ENCODE measurements at places on chromosomes 3 and 15. TPM values are rescaled to one million over a fixed set of nuclear protein-coding genes. Genes with fewer than 3 reads are reported as not detected.
A peak's percentile ranks its signal among the peaks of the same experiment; 100 is the strongest.

DNA sequence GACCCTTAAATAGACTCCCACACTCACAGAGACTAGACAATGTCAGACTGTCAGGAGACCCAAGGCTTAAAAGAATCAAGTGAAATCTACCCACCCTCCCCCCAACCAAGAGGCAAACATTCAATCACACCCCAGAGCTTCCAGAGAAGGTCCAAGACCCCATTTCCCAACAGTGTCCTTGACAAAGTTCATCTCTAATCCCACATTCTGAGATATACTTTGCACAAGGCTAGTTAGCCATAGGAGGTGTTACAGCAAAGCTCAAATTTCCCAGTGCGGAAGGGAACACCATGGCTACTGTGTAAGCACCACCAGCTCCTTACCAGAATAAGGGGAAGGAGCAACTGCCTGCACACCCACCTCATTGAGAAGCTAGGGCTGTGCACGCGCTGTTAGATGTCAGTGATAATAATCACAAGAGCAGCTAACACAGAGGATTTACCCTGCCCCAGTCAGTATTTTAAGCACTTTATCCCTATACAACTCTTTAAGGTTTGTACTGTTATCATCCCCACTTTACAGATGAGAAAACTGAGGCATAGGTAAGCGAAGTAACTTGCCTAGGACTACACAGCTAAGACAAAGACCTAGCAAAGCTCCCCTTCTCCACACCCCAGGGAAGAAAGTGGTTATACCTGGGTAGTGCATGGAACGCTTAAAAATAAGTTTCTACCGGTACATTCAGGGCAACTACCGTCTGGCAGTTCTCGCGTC, 17.3 kb downstream of the SPATA12 start:
- DNase-seq: no peak

GRCh38 chr3:113754494-113755159, 7.8 kb downstream of the ATP6V1A start:
- DNase-seq: no peak

DNA sequence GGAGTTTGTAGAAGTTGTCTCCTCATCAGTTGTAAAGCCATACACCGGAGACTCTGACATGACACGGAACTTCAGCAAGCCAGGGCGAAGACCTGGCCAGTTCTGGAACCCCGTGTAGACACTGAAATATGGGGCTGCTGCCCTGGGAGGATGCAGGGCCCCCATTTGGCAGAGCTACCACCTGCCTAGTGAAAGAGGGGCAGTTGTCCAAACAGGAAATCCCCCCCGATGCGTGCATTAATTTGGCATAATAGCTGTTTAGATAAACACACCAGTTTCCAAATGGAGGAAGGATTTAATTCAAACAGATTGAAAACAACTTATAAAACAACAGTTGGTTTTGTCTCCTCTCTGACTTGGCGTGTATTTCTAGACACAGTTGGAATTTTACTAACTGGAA, 357.2 kb downstream of the GABRG3 start:
- no peak for DNase-seq

- no peak for DNase-seq
Observed at GRCh38 chr15:70354346-70354905, 256.7 kb upstream of the TLE3 start.

DNA sequence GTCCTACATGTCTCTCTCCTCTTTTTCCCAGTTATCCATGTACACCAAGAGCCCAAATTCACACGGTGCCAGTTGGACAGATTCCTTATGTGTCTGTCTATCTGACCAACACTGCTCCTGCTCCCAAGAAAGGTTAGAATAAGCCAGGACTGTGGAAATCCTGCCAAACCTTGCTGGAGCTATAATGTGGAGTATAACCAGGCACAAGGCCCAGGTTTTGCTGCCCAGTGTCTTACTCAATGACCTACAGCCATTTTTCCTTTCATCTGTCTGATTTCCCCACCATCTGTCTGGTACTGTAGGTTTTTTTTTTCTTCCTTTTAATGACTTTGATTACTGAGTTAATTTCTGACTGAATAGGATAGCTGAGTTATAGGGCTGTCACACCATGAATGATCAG, 26.5 kb upstream of the MINDY4B start:
- DNase-seq: no peak

- DNase-seq: no peak
Observed at GRCh38 chr3:49534581-49535441, 19.5 kb upstream of the BSN start.

DNA sequence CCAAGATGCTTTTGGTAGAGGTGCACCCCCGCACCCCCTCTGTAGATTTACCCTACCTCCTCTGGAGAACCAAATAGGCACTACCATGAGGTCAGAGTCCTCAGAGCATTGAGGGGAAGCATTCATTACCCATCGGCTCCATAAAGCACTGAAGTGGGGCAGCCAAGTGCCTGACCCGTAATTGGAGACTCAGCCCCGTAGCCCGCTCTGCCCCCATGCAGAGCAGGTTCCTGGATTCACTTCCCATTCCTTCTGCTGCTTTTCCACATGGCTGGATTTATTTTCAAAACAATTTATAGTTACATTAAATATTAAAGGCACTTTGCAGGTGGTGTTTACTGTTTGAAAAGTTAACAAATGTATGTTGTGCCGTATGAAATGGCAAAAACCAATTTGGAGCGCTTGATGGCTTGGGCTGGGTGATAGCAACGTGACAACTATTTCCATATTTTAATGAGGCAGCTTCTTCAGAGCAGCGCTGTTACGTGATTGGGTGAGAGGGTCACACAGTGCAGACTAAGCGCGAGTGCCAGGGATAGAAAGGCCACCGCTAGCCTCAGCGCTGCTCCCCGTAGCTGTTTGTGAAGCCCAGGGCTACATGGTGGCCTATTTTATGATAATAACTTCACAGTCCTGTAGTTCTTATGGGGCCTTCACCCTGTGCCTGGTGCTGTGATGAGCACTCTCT, 373.8 kb upstream of the PROK2 start:
- DNase-seq: no peak

GRCh38 chr3:100205171-100205570, 55.6 kb upstream of the TBC1D23 start:
- DNase-seq: no peak

- no peak for DNase-seq
Observed at GRCh38 chr3:171620825-171621434, 160.7 kb upstream of the TNIK start.

GRCh38 chr3:177929310-177929709, 606.9 kb upstream of the KCNMB2 start:
- DNase-seq: no peak

GRCh38 chr3:123153125-123154019, 48.4 kb upstream of the SEC22A start:
- no peak for DNase-seq

GRCh38 chr3:108918866-108919265, 34.8 kb downstream of the GUCA1C start:
- DNase-seq: no peak

- no peak for DNase-seq
Observed at GRCh38 chr3:69197922-69198530, 75.6 kb upstream of the LMOD3 start.

GRCh38 chr3:129056451-129057173, 4.0 kb upstream of the GP9 start:
- peak; percentile 16 for DNase-seq

- DNase-seq: no peak
Observed at GRCh38 chr3:108605491-108605890, 16.0 kb downstream of the DZIP3 start.

GRCh38 chr15:48458876-48459275, 127.6 kb downstream of the DUT start:
- no peak for DNase-seq

- no peak for DNase-seq
Observed at GRCh38 chr15:58357529-58358476, 74.0 kb upstream of the LIPC start.

DNA sequence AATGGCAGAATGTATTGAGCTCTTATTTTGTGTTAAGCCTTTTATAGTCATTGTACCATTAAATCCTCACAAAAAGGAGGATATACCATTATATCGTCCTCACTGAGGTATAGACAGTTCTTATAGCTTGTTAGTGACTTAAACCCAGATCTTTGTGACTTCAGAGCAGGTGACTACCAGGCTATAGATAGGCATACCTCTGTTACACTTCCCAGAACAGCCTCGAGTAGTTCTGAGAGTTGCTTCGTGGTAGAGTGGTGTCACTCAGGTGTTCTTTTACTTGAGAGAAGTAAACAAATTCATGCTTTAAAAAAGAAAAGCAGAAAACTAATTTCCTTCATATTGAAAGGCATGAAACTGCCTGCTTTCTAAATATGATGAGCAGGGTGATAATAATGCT, 59.9 kb downstream of the SEC22A start:
- DNase-seq: no peak

GRCh38 chr3:168260859-168261258, 165.1 kb upstream of the GOLIM4 start:
- DNase-seq: no peak

GRCh38 chr15:79602731-79603130, 170.6 kb downstream of the MINAR1 start:
- DNase-seq: no peak

DNA sequence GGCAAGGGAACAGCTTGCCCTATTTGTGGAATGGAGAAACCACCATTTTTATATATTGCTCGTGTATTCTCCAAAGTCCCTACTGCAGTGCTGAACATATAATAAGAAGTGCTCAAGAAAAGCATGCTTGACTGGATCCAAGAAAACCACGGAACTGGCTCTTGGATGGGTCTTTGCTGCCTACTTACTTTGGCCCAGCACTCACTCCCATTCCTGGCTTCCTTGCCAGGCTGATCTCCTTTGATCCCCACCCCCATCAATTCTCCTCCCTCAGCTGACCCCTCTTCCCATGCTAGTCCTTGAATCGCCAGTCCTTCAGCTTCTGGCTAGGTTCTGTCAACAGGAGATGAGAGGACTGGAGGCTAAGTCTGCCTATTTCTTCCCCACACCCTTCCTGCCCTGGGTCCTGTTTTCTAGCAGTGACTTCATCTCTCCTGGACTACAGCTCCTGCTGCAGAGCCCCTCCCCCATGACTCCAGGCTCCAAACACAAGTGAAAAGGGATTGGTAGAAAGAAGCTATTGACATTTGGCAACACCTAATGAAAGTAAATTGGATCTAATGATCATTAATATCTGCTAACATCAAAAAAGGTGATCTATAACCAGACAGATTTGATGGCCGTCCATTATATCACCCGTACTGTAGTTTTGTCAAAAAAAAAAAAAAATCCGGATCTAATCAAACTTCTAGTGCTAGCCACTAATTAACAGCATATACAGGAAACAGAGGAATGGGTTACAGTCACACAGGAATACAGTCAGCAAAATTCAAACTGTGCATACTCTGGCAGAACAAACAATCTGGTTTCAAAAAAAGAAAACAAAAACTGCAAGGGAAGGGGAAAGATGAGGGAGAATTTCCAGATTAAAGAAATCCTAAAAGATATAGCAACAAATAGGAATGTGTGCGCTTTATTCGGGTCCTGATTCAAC, 7.8 kb downstream of the FAM240A start:
- DNase-seq: no peak

DNA sequence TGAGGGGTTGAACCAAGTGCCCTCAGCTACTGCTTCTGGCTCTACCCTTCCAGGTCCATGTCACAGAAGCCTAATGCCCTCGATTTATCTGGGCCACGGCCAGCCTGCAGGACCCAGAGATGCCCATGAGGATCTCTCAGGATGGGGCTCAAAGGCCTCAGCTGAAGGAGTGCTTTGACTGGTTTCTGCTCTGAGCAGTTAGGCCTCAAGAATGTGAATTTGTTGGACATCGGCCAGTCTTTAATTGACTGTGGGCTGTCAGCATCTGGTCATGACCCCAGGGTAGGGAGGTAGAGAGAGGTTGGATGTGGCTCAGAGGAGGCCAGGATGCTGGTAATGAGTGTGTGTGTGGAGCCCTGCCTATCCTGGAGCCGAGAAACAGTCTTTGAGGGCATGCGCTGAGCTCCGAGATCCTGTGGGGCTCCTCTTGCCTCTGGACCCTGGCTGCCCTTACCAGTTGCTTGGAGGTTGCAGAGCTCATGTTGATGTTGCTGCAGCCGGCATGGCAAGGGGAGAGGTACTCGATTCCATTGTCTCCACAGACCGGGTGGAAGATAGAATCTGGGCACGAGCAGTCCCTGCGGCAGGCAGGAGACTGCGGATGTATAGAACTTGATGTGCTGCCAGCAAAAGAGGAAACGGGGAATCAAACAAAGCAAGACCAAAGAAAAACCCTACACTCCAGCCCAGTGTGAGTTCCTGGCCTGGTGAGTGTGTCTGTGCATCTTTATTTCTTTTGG, 49.1 kb upstream of the RAB6B start:
- DNase-seq: no peak

- no peak for DNase-seq
Observed at GRCh38 chr3:134282659-134283047, 32.0 kb upstream of the RYK start.

DNA sequence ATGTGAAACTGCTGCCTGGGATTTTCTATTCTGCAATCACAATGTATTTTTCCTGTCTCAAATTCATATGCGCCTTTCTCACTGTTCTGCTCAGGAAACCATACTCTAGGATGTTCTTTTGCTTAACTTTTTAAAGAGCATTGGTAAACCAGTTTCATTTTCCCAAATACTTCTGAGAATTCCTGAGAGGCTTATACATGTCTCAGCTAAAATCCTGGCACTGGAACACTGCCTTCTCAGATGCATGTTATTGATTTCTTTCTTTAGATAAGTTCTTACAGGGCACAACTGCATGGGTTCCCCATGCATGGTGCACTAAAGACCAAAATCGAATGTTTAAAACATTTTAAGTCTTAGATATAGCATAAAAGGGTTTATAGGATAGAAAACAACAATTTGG, 178.3 kb upstream of the PLSCR5 start:
- no peak for DNase-seq

DNA sequence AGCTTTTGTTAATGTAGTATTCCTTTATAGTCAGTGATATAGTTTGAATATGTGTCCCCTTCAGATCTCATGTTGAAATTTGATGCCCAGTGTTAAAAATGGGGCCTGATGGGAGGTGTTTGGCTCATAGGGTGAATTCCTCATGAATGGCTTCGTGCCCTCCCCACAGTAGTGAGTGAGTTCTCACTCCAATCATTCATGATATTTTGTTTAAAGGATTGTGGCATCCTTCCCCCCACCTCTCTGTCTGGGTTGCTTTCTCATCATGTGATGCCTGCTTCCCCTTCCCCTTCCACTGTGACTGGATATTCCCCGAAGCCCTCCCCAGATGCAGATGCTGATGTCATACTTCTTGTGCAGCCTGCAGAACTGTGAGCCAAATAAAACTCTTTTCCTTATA, 649.8 kb upstream of the NR2F2 start:
- DNase-seq: no peak

- DNase-seq: peak; percentile 79
Observed at GRCh38 chr3:48634661-48635221, 520 bp downstream of the SLC26A6 start.

DNA sequence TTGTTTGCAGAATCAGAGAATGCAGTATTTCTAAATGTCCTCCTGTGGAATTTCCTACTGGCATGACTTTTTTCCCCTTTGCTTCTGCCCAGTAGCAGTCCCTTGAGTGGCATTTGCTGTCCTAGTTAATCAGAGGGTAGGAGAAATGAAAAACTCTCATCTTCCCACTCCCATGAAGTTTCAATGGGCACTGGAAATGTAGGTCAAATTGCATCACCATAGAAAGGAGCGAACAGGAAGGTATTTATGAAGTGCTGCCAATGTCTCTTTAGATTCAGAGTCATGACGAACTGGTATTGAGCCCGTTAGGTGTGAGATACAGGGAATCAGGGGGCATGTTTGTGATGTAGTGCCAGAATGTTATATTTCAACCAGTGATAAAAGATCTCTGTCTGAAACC, 23.2 kb downstream of the ATXN7 start:
- DNase-seq: no peak

Gene LEKR1
- total RNA-seq: 0.78 TPM

Gene SEMA3F
- total RNA-seq: 12.3 TPM

Gene GABRR3
- total RNA-seq: not detected

Gene PIF1
- total RNA-seq: 0.73 TPM

Gene EFHB
- not detected for total RNA-seq

Gene GNAT1
- total RNA-seq: not detected

Gene TEX264
- 37.1 TPM for total RNA-seq
